ENCODE measurements at places on chromosomes 4 and X.

DNA sequence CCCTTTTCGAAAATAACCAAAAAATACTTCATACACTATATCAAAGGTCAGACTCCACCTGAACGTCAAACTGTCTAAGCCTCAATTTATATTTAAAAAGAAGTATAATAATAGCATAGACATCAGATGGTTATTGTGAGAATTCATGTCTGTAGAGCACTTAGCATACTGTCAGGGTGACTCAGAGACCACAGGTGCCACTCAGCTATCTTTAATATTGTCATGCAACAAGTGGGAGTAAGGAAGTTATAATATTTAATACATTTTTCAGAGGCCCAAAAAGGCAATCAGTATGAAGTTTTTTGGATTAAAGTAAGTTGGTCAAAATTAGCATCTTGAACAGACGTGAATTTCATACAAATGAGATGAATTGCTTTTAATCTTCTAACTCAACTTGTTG is 93.3 kb downstream of the PHOX2B start:
- no peak for DNase-seq

DNA sequence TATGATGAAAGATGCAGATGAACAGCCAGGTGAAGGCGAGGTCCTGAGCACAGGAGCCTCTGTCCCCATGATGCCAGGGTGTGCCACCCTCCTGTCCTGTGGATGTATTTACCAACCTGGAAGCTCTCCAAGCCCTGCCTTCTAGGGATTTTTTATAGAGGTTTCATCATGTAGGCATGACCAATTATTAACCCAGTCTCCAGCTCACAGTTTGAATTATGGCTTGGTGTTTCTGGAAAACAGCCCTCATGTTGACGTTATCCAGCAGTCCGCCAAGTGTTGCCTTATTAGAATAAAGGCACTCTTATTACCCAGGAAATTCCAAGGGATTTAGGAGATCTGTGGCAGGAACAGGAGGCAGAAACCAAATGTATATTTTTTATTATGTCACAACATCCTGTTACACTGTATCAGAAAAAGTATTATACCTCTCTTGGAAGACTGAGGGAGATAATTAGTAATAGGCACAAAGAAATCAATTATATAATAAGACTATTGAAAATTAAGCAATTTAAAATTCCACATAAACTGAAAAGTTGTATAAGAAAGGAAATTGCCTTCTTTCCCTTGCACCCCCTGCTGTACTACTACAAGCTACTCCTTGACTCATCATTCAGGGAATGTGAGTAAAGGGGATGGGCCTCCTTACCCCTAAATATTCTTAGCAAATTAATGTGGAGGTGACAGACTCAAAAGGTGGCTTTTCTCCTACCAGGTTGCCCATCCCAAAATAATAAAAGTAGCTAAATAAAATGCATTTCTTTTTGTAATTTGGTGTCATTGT is 129.6 kb downstream of the ZNF330 start:
- DNase-seq = no peak

DNA sequence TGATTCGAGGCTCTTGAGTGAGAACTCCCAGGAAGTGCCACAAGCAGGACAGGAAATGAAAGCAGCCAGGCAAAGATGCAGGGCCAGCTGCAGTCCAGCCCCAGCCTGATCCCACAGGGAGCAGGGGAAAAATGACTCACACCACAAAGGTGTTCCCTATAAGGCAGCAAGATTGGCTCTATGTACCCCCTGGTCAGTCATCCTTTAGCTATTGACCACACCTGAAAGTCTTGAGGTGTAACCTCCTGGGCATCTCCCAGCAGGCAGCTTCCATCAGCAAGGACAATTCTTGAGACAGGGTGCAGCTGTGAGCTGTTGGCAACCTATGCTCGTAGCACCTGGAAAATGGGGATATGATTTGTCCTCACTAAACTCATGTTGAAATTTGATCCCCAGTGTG is 27.9 kb upstream of the EXOC1L start:
- DNase-seq = no peak

GRCh38 chrX:143634663-143635455 is 1.0 kb downstream of the SLITRK4 start:
- no peak for DNase-seq

DNA sequence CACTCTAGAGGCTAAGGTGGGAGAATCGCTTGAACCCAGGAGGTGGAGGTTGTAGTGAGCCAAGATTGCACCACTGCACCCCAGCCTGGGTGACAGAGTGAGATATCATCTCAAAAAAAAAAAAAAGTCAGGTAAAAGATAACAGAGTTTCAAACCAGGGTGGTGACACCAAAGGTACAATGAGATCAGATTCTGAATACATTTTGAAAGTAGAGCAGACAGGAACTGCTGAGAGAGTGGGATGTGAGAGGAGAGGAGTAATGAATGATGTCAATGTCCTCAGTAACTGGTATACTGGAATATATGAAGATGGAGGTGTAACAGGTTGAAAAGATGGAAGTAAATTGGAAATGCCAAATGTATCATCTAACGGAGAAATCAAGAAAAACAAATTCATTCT is 135.6 kb downstream of the CAMK2D start:
- DNase-seq = no peak

DNA sequence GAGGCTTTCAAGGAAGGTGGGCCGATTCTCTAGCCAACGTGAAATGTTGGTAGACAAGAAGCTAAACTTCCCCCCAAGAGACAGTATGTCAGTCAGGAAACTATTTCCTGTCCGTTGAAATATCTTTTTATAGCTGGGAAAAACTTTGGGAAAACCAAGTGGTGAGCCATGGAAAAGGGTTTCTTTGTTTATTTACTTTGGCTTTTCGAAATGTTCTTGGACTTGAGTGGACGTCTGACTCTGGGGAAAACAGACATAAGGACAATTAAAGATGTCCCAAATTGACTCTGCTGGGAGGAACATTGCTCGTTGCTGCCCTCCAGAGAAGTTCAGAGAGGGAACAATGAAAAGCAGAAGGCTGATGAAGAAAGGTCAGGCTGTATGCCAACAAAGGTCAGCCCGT is 295.4 kb downstream of the RAPGEF2 start:
- DNase-seq = no peak

GRCh38 chr4:82890528-82890900 is 439 bp downstream of the SEC31A start:
- DNase-seq = no peak

DNA sequence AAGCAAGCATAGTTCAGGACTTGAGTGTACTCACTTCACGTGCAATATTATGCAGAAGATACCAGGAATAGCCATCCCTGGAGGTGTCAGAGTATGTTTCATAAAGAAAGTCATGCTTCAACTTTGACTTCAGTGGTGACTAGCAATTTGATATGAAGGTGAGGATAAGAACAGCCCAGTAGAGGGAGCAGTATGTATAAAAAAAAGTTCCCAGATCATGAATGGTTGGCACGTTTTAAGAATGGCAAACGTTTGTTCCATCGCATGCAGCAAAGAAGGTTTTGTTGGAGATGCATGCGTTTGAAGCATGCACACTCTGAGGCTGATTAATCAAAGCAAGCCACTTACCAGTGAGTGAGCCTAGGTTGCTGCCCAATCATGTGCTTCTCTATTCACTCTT is 33.5 kb upstream of the SLITRK4 start:
- no peak for DNase-seq

DNA sequence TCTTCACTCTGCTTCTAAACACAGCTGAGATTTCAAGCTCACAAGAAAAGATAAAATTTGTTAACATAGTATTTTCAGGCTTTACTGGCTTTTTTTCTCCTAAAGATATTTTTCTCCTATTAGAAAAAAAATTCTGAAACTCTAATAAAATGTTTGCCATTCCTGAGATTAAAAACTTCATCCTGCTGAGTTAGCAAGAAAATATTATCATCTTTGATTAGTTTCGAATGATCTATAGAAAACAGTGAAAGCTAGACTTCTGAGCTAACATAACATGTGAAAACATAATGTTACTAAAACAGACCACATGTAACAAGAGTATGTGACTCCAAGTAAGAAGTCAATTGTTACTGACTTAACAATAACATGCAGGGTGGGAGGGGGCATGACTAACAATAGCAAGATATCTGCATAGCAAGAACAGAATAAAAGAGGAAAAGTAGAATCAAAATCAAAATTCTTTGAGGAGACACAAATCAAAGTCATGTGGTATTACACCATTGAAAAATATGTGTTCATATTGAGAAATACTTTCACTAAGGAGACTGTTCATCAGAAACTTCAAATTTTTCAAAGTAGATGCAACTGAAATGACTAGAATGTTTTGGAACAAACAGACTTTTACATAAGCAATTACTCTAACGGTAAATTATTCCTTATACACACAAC is 14.5 kb downstream of the TBCK start:
- DNase-seq = no peak

DNA sequence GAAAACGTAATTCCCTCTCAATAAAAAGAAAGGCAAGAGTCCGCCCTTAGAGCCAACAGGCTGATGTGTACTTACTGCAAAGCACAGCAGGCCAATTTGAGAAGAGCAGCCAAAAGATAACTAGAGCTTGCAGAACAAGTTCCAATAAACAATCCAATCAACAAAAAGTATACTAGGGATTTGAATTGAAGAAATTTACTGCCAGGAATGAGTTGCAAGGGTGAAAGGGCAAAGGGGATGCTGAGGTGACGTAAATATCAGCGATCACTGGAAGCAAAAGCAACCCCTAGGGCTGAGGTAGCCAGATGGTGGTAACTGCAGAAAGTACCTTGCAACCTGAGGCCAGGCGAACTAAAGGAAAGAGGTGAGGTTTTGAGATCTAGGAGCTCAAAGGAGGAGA is 152.1 kb upstream of the TENM3 start:
- no peak for DNase-seq

DNA sequence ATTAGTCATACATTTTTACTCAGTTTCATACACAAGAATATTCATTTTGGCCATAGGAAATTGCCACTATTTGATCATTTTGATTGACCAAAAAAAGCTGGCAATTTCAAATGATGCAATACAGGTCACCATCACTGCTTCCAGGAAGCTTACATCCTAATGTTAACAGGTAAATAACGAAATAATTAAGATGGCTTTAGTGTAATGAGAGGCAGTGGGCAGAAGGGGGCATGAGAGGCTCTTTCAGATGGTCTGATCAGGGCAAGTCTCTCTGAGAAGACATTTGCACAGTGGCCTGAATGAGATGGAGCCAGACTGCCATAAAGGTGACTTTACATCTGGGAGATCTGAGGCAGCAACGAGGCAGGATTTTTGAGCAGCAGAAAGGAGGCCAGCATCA is 170.7 kb downstream of the SLIT2 start:
- peak; percentile 2 for DNase-seq

GRCh38 chr4:41976775-41977516 is 4.6 kb upstream of the DCAF4L1 start:
- no peak for DNase-seq

DNA sequence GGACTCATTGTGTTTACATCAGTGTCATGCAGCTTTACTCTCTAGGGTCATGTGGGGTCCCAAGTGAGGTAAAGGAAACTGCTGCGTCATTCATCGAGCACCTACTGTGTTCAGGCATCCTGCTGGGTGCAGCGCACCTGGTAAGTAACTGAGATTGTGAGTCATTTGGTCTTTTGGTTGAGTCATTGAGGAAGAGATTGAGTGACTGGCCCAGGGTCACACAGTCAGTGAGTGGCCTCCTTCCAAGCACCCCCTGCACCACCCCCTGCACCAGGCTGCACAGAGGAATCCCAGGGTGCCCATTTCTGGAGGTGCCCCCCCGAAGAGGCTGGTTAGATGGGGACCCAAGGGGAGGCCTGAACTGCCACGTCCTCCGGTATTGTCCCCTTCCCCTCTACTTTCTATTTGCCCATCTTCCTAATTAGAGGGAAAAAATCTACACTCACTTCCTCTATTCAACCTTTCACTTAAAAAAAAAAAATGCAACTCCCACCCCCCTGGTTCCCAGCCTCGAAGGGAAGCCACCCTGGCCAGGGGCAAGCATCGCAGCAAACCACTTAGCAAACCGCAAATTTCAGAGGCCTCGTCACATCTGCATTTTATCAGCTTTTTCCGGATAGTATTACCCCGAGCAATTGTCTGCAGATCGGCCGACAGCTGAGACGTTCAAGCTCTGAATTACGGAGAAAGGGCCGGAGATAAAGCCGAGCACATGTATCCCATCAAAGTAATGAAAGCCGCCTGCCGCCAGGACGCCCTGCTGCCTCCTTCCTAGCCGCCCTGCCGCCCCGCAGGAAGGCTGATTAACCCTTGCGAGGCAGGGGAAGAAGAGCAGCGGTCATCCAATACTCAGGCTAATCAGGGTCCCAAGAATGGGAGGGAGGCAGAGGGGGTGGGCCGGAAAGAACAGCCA is 96.3 kb upstream of the MSX1 start:
- DNase-seq = no peak

DNA sequence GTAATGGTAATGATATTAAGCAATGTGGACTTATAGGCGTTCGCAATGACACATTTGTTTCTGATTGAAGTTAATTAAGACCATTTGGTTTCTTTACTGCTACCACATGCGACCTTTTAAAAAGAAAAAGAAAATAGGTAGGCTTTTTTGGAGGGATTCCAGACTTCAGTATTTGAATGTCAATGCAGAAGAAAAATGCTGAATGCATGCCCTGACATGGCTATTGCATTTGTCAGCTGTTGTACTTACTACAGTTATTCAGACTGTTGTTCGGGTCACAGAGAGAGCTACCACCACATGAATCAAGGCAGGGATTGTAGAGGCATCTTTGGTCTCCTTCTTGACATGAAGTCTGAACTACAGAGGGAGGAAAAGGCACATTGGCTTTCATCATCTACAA is 163.7 kb downstream of the CORIN start:
- DNase-seq = no peak

GRCh38 chr4:22345678-22346077 is 170.2 kb downstream of the ADGRA3 start:
- DNase-seq = no peak

DNA sequence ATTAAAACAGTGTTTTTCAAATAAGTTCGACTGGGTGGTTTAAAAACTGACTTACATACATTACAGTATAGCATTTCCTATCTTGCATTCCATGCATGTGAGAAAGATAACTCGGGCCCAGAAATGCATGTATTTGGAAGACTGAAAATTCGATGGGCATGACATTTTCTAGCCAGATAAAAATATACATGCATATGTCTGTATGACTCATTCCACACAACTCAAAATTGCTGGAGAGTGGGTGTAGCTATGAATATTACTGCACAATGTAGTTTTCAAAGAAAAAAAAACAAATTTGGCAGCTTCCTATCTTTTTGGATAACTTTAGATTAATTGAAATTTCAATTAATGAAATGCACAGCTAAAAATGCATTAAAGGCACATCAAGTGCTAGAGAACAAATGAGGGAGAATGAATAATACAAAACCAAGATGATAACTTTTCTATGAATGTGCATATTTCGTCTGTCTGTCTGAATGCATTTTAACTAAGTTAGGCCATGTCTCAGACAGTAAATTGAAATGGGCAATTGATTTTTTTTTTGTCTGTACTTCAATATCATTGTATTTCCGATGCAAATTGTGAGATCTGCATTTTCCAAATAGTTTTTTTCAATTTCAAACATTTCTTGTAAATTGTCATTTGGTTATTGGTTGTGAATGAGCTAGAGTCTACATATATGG is 54.5 kb upstream of the GABRA2 start:
- DNase-seq = no peak

DNA sequence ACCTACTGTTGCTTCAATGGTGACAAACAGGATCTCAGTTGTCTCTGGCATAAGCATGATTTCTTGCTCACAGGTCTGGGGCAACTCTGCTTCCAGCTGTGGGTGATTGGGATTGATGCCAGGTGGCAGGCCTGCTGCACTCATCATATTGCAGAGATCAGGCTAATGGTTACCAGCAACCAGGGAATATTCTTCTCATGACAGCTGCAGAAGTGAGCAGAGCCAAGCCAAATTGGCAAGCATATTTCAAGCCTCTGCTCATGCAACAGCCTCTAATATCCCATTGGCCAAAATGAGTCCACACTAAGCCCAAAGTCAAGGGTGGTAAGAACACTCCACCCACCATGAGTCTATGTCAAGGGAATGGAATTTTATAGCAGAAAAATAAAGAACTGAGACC is 26.7 kb upstream of the TBC1D19 start:
- DNase-seq = no peak
